ENCODE measurements at places on chromosomes 3 and 15.

GRCh38 chr15:92681141-92681631, 25.6 kb upstream of the FAM174B start:
- DNase-seq = peak; percentile 70

DNA sequence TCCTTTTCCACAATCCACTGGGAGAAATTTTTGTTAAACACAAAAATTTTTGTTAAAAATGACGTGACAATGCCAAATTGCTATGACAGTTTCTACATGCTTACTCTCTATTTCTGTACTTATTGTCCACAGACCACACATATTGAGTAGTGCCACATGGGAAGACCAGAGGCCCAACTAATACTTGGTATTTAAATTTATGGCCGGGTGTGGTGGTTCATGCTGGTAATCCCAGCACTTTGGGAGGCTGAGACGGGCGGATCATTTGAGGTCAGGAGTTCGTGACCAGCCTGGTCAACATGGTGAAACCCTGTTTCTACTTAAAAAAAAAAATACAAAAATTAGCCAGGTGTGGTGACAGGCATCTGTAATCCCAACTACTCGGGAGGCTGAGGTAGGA, 20.3 kb downstream of the ZBTB11 start:
- no peak for DNase-seq

GRCh38 chr15:44081026-44082013, 113.8 kb downstream of the FRMD5 start:
- peak; percentile 49 for DNase-seq

- no peak for DNase-seq
Observed at GRCh38 chr15:67186688-67187087, 67.8 kb downstream of the AAGAB start.

- DNase-seq = no peak
Observed at GRCh38 chr3:7000501-7000900, 139.6 kb downstream of the GRM7 start.

DNA sequence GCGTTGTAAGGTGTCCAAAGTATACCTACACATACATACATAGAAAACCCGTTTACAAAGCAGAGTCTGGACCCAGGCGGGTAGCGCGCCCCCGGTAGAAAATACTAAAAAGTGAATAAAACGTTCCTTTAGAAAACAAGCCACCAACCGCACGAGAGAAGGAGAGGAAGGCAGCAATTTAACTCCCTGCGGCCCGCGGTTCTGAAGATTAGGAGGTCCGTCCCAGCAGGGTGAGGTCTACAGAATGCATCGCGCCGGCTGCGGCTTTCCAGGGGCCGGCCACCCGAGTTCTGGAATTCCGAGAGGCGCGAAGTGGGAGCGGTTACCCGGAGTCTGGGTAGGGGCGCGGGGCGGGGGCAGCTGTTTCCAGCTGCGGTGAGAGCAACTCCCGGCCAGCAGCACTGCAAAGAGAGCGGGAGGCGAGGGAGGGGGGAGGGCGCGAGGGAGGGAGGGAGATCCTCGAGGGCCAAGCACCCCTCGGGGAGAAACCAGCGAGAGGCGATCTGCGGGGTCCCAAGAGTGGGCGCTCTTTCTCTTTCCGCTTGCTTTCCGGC, 318.6 kb downstream of the FGF12 start:
- no peak for DNase-seq

- no peak for DNase-seq
Observed at GRCh38 chr3:16788440-16789056, 96.2 kb upstream of the PLCL2 start.

DNA sequence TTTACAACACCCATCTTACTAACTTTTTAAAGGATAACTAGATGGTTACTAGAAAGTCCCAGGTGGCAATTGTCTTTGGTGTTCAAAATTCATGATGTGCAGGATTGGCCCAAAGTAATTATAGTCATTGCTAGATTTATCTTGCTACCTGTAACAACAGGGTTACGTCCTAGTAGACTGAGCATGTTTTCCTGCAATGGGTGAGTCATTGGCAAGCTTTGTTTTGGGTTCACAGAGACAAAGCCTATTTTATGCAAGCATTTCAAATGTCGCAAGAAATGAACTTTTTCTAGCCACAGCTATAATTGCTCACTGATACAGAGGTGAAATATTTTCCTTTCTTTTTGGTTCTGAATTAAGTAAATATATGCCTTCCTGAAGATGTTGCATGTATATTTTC, 267.6 kb downstream of the AGBL1 start:
- DNase-seq = no peak

GRCh38 chr15:58165661-58166060, 27.5 kb downstream of the AQP9 start:
- DNase-seq = no peak

GRCh38 chr3:139735191-139735590, 57.4 kb upstream of the NMNAT3 start:
- DNase-seq = no peak

DNA sequence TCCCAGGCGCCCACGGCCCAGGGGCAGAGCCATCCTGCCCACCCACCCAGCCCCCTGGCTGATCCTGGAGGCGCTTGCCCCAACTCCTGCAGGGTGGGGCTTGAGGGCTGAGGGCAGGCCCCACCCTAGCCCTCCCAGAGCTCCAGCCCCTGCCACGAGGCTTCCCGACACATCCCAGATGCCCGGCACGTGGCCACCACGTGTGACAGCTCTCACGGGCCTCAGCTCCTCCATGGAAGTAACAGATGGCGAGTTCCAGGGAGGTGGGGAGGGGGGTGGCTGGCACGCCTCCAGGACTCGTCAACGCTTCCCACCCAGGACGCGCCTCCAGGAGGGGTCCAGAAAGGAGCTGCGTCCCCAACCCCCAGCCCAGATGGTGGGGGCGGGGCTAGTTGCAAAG, 29.1 kb downstream of the PLXND1 start:
- no peak for DNase-seq

GRCh38 chr15:56804938-56805337, 71.6 kb upstream of the ZNF280D start:
- no peak for DNase-seq

- no peak for DNase-seq
Observed at GRCh38 chr3:89923921-89924610, 816.6 kb downstream of the EPHA3 start.

- no peak for DNase-seq
Observed at GRCh38 chr3:13451301-13451673, 28.8 kb upstream of the HDAC11 start.

DNA sequence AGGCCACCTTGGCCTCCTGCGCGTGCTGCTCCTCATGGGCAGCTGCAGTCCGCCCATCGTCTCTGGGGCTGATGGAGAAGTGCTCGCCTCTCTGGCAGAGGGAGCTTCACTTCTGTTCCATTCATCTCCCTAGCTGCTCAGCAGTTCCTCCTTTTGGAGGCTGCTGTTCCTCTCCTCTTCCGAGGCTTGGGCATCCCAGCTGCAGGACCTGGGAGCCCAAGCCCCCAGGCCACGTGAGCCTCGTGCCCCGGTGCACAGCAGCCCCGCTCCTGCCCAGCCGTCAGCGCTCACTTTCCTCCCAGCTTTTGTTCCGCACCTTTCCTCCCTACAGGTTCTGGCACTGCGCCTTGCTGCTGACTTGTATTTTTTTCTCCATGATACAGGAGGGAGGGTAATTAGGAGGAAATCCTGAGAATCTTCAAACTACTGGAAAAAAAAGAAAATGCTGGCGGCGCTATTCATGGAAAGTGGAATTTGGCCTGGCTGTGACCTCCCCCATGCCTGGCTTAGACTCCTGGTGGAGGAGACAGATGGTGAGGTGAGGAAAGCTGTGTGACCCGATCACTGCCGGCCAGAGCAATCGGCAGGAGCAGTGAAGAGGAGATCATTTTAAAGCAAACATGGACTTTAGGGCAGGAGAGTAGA, 210.1 kb downstream of the CHST2 start:
- no peak for DNase-seq

GRCh38 chr15:90934256-90934948, 683 bp upstream of the UNC45A start:
- DNase-seq = no peak

DNA sequence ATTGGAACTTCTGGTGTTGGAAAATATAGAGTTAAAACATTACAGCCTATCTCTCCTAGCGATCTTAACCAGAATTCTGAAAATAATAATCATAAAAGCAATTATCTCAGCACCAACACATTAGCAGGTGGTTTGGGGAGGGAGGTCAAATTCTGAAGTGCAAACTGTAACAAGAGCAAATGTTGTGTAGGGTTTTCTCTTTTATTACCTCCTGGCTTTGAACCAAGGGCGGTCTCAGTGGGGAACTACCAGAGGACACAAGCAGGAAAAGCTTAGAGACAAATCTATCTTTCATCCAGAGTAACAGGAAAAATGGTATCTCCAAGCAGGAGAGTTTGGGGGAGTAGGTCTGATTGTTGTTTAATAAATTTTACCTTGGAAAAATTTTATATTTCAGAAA, 5.5 kb upstream of the ARRDC4 start:
- DNase-seq = no peak

DNA sequence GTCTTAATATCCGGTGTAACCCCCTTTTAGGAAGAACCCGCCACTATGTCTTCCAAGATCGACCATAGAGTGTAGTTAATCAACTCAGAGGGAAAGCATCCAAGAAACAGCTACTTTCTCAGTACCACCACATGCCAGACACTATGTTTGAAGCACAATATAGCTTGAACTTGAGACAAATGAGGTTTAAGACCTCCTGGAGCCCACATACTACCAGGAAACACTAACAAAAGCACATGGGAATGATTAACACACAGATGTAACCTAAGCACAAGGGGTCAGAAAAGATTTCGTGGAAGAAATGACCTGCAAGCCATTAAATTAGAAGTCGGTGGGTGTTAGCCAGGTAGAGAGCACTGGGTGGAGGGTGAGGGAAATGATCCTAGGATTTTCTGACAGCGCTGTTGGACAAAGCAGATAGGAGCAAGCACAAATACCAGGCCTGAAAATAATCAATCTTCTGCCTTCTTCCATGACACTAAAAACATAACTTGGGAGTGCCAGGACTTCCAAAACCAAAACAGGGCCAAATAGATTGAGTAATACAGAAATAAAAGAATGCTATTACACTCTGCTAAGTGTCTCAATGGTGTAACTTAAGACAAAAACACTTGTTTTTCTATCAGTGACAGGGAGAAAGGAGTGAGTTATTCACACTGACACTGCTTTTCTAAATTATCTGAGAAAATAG, 213.7 kb downstream of the FOXP1 start:
- peak; percentile 34 for DNase-seq

GRCh38 chr3:107589454-107589853, 66.7 kb downstream of the BBX start:
- no peak for DNase-seq

- no peak for DNase-seq
Observed at GRCh38 chr3:100072326-100073048, 41.8 kb downstream of the FILIP1L start.

DNA sequence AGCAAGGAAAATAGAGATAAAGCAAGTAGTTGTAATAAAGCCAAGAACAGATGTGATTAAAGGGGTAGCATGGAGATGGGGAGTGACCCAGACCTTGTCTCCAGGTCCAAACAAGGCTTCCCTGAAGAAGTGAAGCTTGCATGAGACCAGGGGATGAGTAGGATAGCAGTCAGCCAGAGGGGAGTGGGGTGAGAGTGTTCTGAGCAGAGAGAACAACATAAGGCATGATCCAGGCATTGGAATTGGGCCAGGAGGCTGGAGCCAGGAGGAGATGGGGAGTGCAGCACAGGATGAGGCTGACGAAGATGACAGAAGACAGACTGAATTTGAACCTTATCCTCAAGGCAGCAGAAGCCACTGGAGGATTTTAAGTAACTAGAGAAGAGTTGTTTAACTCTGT, 7.2 kb downstream of the TMOD2 start:
- peak; percentile 12 for DNase-seq

- peak; percentile 7 for DNase-seq
Observed at GRCh38 chr3:168249550-168250414, 154.1 kb upstream of the GOLIM4 start.

- DNase-seq = no peak
Observed at GRCh38 chr3:42276141-42277132, 10.5 kb upstream of the CCK start.

DNA sequence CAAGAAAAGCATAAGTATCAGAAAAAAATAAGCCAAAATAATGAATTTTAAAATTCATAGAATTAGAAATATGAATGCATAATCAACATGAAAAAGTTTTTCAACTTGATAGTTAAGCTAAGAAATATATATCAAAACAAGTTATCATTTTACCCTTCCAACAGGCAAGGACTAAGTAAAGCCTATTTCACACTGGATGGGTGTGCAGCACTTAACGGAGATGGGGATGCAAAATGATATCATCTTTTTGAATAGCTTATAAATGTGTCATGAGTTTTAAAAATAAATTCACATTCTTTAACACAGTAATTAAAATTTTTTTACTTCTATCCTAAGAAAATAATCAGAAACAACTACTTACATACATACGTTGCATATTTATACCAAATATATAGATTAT, 20.9 kb downstream of the PIK3R4 start:
- no peak for DNase-seq

DNA sequence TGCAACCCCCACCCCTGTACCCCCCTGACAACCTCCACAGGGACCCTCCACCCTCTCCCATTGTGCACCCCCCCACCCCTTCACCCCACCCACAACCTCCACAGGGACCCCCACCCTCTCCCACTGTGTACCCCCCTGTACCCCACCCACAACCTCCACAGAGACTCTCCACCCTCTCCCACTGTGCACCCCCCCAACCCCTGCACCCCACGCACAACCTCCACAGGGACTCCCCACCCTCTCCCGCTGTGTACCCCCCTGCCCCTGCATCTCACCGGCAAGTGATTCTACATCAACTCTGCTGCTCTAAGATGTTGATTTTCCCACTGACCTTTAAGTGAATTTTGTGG, 51.5 kb upstream of the RPL32 start:
- no peak for DNase-seq

DNA sequence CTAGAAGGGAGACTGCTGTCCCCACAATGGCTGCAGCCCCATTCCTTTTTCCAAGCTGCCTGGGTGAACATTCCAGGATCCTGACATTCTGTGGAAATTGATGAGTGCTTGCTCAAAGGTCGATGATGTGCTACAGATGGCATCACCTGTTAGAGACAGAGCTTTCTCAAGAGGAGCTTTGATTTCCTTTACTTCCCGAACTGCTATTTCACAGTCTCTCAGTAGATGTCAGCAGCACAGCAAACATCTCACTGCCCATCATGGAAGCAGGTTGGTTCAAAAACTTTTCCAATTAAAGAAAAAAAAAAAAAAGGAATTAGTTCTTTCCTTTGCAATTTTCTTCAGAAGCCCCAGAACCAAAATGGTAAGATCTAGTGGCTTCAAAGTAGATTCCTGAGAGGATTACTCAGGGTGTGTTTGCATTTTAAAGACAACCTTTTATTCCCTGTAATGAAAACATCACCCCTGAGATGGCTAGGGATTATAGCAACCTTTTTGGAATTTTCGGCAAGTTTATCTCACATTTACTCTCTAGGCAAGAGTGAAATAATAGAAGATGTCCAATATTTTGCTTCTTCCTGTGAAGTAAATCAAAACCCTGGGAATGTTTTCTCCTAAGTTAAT, 44.8 kb downstream of the POLR2M start:
- DNase-seq = no peak

- DNase-seq = no peak
Observed at GRCh38 chr15:73303636-73304035, 65.1 kb downstream of the HCN4 start.

GRCh38 chr3:71495708-71496472, 87.6 kb downstream of the FOXP1 start:
- peak; percentile 82 for DNase-seq
